ENCODE measurements at places on chromosomes 13 and 19.

DNA sequence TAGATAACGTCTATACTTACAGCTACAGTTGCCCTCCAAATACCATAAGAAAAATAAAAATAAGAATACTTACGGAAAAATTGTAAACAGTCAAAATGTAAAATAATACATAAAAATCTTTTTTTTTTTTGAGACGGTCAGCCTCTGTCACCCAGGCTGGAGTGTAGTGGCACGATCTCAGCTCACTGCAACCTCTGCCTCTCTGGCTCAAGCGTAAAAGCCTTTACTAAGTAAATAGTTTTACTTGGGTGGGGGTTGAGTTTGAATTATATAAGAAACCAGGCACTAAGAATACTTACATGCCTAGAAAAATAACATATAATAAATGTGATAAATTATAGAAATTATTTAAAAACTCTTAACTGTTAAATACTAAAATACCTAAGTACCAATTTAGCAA is 1413.0 kb upstream of the PRR20A start:
- no peak for DNase-seq

- DNase-seq: peak; percentile 70
Observed at GRCh38 chr13:113816946-113817859, 46.7 kb downstream of the GAS6 start.

DNA sequence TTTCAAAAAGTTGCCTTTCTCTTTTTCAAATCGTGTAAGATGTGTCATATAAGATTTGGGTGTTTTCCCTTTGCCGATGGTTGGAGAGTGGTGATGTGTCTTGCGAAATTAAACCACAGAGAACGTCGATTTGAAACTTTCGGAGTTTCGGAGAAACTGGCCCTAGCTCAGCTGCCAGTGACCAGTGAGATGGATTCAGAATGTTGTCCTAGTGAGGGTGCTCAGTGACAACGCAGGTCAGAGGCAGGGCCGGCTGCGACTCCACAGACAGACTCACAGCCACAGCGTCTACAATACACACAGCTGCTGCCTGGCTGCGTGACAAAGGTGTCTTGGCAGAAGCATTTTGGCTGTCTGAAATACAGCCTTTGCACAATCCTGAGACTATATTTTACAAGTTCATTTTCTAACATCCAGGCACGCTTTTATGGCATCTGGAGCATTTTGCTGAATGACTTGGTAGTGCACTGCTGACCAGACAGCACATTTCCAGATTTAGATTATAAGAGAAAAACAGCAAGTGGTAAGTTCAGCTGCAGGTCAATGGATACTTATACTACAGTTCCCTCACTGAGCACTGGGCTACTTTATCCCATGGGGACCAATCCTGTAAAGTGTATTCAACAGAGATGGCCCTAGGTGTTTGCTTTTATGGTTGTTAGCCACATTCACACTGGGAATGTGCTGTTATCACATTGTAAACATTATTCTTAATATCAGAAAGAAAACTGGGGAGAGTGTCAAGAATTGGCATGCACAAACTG is 207.5 kb downstream of the KCNRG start:
- no peak for DNase-seq

DNA sequence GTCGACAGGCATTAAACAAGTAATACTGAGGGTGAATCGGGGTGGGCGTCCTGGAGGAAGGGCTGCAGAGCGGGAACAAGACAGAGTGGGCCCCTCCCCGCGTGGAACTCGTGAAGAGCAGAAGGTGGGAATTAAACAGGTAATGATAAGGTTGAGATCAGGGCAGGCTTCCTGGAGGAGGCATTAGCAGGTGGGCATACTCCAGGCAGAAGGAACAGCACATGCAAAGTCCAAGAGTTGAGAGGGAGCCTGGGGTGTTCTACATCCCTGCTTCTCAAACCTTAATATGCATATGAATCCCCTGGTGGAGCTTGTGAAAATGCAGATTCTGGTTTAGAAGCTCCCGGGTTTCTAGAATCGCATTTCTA is 23.3 kb downstream of the SLC8A2 start:
- DNase-seq: no peak

DNA sequence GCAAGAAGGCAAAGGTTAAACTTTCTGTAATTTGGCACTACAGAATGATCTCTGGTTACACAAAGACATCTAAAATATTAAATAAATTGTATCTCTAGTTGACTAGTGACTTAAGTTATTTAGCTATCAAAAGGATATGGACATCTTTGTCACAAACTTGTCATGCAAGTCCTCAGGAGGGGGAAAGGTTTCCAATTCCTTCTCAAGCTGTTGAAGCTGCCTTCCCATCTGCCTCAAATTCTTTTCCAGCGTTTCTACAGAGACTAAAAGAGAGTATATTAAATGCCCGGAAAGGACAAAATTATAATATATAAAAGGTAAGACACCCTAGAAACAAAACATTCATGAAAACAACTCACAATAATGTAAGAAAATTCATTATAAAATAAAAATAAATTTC is 324.5 kb downstream of the DIAPH3 start:
- DNase-seq: no peak

DNA sequence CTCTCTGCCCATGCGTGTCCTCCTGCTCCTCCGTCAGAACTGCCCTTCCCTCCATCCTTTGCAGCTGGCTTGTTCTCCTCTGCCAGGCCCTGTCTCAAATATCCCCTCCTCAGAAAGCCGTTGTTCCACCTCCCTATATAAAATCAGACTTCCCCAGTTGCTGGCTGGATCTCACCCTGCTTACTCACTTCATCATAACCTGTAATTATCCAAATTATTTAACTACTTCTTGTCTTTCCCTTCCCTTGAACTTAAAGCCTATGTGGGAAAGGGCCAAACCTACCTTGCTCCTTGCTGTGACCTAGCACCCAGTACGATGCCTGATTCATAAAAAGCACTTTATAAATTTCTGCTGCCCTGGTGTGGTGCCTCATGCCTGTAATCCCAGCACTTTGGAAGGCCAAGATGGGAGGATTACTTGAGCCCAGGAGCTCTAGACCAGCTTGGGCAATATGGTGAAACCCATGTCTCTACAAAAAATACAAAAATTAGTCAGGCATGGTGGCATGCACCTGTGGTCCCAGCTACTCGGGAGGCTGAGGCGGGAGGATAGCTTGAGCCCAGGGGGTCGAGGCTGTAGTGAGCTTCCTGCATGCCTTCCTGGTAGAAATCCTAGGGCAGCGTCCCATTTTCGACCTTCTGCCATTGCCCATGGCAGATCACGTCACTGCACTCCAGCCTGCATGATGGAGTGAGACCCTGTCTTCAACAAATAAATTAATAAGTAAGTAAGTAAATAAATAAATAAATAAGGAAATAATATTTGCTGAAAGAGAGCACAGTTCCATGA is 39.5 kb upstream of the ZNF536 start:
- DNase-seq: no peak

- peak; percentile 38 for DNase-seq
Observed at GRCh38 chr13:31160857-31161556, 697 bp downstream of the HSPH1 start.

DNA sequence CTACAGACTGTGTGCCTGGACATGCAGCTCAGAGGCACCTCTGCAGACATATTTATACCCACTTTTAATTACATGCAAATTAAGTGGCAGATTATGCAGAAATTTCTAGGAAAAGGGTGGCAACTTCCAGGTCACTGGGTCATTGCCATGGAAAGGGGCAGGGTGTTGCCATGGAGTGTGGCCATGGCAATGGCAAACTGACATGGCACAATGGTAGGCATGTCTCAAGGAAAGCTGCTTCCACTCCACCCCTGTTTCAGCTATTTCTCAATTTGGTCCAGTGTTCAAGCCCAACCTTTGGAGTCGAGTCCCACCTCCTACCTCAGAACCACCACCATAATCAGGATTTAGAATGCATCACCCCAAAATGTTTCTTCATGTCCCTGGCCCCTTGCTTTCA is 170.7 kb upstream of the TSHZ3 start:
- no peak for DNase-seq

- peak; percentile 76 for DNase-seq
Observed at GRCh38 chr19:43519436-43520088, 7.4 kb downstream of the ETHE1 start.

DNA sequence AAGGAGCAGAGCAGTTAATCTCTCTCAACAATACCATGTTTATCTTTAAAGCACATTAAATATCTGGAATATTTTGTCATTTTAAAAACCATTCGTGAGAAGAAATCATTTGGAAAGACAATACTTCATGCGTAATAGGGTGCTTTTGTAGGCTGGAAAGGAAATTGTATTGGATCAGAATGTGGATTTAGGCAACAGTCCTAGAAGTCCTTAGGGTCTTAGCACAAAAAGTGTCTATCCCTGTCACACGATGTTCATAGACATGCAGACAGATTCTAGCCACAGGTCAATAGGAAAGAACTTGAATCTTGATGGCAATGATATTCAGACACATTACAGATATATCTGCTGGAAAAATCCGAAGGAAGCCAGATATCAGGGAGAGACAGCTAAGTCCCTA is 156.0 kb downstream of the KCTD12 start:
- no peak for DNase-seq

DNA sequence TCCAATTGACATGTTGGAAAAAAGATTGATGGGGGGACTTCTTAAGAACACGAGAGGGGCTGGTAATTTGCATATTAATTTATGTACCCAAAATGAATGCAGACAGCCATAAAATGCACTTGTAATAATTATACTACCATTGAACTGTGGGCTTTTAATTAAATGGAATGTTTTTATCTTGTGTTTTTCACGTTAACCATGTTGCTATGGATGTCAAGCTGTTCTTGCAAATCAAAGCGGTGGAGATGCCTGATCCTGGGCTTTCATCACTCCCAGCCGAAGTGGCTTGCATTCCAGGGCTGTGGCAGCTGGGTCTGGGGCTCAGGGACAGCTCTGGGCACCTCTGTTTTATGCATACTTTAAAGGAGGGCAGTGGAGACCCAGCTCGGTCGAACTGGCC is 179.4 kb upstream of the TMTC4 start:
- no peak for DNase-seq

GRCh38 chr13:89227356-89227755 is 1556.2 kb downstream of the SLITRK5 start:
- DNase-seq: no peak

DNA sequence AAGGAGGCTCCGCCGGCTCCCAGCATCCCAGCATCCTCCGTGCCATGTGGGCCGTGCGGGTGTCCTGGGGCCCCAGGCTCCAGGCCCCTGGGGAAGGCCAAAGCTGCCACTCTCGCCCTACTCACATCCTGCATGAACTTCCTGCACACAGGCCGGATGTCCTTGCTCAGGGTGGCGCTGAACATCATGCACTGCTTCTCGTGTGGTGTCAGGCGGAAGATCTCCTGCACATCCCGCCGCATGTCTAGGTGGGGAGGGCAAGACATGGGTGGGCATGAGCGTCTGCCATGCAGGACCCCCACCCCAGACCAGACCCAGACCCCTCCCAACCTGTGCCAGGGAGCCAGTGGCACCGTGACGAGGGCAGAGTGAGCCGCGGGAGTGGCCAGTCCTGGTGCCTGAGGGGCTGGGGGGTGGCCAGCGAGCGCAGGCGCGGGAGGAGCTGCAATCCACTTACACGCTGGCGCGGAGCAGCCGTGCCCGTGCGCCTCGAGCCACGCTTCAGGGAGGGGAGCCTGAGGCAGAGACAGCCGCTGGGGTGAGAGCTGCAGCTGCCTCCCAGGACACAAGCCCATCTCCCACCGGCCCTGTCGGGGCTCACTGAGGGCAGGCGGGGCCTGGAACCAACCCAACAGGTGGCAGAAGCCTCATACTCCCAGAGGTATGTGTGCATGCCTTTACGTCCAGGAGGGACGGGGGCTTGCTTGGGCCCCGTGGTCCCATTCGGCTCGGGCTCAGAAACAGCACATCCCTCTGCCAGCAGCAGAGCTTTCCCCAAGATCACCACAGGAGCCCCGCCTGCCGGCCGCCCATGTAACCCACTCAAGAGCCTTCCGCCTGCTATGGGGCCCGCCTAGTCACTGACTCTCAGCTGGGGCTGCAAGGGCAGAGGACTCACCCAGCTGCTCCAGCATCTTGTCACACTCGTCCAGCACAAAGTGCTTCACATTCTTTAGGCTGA is 8.8 kb downstream of the DDX39A start:
- no peak for DNase-seq

DNA sequence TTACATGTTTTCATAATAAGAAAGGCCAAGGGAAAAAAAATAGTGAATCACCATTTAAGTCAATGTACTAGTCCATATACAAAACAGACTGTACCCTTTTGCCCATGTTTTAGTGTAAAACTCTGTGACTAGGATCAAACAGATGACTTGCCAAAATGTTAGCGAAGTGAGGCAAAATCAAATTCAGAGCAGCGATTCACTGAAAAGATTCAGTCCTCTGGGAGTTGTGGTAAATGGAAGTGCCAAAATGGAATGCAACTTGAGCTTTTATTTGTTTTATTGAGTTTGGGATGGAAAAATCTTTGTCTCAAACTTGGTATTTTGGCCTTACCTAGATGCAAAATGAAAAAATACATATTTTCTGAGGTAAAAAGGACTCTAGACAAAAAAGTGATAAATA is 9.1 kb downstream of the CDADC1 start:
- no peak for DNase-seq

DNA sequence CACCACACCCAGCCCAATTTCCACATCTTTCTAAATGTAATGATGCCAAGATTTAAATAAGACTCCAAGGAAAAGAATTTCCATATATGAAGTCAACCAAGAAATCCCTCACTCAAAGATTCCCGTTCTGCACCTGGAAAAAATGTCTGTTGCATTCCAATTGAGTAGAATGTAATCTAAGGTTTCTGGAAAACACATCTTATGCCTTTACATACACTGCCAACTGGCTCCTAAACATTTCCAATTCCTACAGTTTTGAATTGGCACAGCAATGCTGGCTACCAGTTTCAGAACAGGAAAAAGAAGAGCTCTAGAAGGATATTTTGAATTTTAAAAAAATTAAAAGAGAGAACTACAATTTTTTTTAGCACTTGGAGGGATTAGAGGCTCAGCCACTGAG is 43.0 kb downstream of the COL4A2 start:
- DNase-seq: no peak

- no peak for DNase-seq
Observed at GRCh38 chr13:45184693-45185092, 16.2 kb downstream of the KCTD4 start.

DNA sequence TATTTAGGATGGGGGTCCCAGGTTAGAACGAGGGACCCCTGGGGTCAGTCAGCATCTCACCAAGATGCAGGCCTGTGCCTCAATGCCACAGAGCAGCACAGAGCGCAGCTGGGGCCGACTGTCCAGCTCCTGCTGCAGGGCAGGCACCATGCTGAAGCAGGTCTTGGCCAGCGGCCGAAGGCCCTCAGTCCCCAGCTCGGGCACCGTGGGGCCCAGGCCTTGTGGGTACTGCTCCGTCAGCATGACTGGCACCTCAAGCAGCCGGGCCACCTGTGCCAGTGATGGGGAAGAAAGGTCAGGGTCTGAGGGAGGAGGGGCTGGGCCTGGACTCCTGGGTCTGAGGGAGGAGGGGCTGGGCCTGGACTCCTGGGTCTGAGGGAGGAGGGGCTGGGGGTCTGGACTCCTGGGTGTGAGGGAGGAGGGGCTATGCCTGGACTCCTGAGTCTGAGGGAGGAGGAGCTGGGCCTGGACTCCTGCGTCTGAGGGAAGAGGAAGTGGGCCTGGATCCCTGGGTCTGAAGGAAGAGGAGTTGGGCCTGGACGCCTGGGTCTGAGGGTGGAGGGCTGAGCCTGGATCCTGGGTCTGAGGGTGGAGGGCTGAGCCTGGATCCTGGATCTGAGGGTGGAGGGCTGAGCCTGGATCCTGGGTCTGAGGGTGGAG is 5.7 kb downstream of the ISOC2 start:
- no peak for DNase-seq

GRCh38 chr13:30510811-30511371 is 45.2 kb upstream of the HMGB1 start:
- DNase-seq: no peak

GRCh38 chr13:114112826-114113322 is 19.5 kb downstream of the RASA3 start:
- no peak for DNase-seq

Measured in stimulated activated CD4-positive, alpha-beta T cell treated with anti-CD3 and anti-CD28 coated beads, TNF-alpha, amount 100 ng/mL, for 24 hours (primary cell).